ENCODE measurements at places on chromosomes 2 and 18.
A peak's percentile ranks its signal among the peaks of the same experiment; 100 is the strongest.

- DNase-seq, result no peak
Measured at GRCh38 chr2:180449171-180449915, 442.2 kb upstream of the CWC22 start.

- DNase-seq, result no peak
Measured at GRCh38 chr2:60509066-60509465, 44.4 kb downstream of the BCL11A start.

- no peak for DNase-seq
Measured at GRCh38 chr2:9560628-9561027, 5.0 kb upstream of the ADAM17 start.

DNA sequence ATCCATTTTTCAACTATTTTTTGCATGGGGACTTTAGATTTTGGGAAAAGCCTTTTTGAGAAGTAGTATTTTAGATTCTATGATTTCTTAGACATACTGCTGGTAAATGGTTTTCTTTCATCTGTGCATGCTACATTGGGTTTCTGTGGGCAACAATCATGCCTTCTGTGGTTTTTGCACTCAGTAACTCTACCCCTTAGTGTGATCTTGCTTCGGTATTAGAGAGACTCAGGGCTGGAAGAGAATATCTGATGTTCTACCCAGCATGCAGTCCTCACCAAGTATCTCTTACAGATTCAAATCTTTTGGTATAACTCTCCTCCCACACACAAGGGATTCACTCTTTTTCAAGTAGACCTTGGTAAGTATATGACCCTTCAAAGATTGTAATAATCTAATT, 183.0 kb downstream of the PMAIP1 start:
- no peak for DNase-seq

- DNase-seq, result no peak
Measured at GRCh38 chr2:237227592-237228280, 142.0 kb downstream of the COPS8 start.

DNA sequence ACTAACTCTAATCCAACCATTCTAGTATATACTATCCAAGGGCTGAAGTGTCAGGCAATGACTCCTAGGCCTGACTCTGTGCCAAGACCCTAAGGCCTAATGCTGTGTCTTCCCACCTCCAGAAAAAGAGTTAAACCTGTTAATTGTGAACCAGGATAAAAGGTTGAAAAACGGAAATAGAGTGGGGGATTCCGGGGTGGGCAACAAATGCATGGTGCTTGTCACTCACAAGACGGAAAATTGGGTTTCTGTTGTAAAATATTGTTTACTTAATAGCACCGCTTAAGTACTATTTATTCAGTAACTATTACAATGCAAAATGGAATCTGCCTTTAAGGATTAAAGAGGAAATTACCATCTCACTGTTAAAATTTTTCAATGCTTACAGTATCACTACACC, 3.2 kb downstream of the STK17B start:
- no peak for DNase-seq

DNA sequence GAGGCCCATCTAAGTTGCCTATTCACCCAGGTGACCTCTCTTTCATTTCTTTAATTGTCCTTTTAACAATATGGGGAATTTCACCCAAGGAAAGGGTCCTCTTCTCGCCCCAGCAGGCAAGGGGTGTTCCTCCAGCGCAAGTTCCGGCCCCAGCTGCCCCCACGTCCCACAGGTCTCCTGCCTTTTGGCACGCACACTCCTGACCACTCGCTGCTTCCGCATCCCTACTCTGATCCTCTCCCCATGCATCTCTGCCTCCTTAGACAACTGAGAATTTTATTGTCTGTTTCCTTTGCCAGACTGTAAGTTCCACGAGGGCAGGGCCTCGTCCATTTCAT, 684 bp upstream of the ARPC2 start:
- DNase-seq, result no peak

DNA sequence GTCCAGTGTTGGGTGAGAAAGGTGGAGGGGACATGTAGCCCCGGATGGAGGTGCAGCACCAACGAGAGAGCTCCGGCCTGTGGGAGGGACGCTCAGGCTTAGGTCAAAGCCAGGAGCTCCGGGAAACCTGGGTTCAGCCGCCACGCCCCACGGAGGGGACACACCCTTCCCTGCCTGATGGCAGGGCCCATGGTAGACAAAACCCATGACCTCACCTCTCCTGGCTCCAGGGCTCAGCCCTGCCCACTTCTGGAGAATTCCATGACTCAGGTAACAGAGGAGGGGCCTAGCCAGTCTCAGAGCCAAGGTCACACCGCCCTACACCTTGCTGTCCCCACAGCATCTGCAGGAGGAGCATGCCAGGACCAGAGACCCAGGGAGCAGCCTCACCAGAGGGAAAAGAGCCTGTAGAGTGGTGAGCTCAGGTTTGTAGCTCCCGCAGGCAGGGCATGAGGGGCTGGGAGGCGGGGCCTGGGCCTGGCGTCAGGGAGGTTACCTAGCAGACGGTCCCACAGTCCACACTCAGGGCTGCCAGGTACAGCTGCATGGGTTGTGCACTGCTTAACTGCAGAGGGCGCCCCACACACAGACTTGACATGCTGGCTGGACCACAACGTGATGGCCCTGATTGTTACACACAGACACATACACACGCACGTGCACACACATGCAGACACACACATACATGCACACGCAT, 70.8 kb upstream of the SMAD7 start:
- peak; percentile 50 for DNase-seq

DNA sequence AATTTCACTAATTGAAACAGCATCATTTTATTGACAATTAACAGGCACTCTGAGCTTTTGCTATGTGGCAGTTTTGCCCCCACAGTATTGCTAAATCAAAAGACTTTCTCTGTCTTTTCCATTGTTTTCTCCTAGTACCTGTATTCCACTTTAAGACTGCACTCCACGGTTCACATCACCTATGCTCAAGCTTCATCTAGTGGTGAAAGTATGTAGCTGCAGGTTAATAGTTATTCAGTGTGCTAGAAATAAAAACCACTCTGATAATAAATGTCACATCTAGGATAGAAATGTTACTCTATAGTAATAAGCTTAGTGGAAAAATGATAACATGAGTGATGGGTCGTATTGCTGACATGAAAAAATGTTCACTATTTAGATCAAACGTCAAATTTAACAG, 24.6 kb downstream of the ARL6IP6 start:
- no peak for DNase-seq

DNA sequence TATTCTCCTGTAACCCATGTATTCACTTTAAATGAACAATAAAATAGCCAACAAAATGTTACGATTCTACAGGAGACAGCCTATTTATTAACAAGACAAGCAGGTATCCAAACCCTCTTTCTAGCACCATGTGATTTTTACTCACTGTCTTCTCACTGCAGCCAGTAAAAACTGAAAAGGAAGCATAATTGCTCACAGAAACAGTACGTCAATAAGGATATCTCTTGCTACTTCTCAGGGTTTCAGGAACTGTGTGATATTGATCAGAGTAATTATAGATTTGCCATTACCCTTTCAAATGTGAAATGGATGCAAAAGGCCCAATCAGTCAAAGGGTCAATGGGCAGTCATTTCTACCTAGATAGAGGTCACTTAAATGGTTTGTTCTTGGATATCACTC, 1473.8 kb upstream of the DDX18 start:
- DNase-seq, result no peak

GRCh38 chr2:190877436-190877835, 3.2 kb upstream of the GLS start:
- DNase-seq, result no peak

DNA sequence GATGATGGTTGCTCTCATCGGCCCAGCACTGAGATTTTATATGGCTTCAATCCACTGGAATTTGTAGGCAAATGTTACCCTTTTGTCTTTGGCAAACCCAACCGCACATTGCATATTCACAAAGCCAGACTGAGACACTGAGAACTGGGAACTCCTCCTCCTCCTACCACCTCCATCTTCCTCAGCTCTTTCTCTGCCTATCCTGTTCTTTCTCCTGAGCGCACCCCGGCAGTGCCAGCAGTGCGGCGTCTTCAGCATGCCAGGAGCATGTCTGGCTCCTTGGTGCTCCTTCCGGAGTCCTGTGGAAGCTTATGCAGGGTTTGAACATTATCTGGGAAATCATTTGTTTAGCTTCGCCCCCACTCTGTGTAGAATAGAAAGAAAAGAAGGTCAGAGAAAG, 50.8 kb downstream of the TRIB2 start:
- no peak for DNase-seq

GRCh38 chr2:160384791-160385190, 108.8 kb downstream of the RBMS1 start:
- DNase-seq, result no peak

DNA sequence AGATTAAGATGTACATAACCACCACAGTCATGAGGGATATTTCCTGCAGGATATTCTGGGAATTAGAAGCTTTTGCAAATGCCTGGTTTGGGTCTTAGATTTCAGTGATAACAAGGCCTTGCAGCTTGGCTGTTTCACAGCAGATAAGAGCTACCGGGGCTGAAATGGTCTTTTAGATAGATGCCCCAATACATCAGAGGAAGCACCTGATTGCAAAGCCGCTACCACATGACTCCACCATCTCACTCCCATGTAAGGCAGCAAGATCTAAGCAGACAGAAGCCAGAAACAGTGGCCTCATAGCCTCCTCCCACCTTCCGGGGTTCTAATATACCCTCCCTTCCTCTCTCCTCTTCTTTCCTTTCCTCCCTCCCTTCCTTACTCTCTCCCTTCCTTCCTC, 31.1 kb upstream of the EPG5 start:
- DNase-seq, result peak; percentile 12

DNA sequence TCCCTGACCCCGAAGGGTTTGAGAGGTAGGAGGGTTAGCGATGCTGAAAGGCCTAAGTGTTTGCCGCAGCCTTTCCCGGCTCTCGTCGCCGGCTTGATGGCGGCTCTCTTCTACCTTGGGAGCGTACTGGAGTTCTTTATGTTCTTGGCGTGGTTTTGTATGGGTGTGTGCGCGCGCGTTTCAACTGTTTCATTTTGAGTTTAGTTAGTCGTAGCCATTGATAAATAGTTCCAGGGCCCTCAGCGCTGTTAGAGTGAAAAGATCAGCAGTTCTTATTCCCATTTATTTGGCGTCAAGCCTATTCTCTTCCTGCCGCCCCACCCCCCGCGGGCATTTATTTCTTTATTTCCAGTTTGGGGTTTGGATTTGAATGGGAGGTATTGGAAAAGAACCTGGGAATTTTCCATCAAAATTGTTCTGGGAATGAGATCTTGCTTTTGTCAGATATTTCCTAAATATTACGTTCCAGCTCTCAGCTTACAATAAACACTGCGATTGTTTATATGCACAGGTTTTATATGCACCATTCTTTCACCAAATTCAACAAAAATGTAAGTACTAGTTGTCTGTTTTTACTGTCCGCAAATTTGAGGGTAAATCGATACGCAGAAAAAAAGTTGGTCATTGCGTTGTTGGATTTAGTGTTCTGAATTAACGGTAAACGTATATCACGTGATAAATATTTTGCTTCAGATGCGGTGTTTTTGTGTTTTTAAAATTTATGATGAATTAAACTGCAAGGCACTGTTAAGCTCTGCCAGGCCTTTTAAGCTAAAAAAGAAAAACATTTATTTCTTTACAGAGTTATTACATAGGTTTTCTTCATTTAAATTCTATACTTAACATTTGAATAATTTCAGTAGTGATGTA, 954 bp downstream of the CCNT2 start:
- peak; percentile 64 for DNase-seq

DNA sequence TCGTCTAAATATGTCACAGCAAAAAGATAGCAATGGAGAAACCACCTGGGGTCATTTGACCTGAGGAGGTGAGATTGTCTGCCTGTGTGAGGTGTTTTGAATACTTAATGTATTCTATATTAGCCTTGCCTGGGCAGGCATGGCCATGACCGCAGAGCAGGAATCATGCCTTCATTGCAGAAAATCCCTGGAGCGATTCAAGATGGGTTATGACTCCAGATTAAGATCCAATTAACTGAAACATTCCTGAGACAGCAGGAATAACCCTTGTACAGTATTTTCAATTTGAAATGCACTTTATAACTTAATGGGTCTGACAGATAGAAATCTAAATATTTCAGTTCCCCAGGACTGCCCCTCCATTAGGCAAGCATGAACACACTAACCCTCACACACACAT, 227.3 kb upstream of the RAB6C start:
- no peak for DNase-seq

GRCh38 chr2:58039170-58039611, 7.4 kb upstream of the VRK2 start:
- DNase-seq, result no peak

DNA sequence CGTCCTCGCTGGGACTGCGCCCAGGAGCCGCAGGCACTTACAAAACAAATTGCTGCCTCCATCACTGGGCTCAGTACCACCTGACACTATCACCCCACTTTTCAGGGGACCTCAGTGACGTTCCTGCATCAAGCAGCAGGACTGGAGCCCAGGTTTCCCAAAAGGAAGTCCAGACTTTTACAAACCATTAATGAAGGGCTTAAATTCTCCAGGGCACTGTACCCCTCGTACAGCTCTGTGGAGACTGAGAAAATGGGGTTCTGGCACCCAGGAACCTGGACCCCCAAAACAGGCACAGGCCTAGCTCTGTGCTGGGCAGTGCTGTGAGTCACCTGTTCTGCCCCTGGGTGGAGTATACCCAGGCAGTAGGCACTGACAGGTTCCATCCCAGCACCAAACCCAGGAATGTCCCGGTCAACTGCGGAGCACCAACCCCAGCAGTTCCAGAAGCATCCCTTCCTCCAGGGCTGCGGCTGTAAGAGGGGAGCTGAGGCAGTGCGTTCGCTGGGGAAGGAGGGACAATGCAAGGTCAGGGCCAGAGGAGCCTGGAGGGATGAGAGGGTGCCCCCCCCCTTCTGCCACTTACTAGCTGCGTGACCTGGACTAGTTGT, 24.6 kb upstream of the NOTO start:
- DNase-seq, result no peak

GRCh38 chr18:71707985-71708500, 836.1 kb downstream of the CBLN2 start:
- DNase-seq, result no peak

- no peak for DNase-seq
Measured at GRCh38 chr2:177329064-177329463, 63.5 kb upstream of the AGPS start.

GRCh38 chr18:3722649-3723433, 272.9 kb downstream of the TGIF1 start:
- DNase-seq, result no peak

DNA sequence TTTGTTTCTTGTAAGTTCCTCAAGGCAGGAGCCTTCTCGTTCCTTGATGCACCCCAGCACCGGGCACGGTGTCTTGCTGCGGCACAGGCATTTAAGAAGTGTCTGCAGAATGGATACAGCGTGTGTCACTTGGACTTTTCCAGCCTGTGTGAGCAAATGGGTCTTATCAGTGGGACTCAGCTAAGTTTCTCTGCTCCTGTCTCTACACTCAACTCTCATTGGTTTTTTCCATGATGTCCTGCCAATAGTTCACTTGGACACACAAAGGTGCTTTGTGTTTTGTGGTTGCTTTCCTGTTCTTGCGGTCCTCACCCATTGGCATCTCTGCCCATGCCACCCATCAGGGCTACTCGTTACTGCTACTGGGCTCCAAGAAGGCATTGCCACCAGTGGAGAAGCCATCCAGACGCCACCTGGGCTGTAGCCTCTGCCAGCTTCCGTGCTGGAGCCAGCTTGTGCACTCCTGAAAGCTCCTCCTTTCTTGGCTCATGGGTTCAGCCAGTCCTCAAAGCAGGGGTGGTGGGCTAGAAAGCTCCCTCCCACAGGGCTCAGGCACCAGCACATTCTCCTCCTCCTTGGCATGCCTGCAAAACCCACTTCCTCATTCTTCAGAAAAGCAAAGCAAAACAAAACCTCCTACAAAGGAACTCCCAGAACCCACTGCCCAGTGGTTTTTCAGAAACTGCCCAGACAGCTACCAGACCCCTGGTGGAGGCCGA, 41.4 kb downstream of the IL1R2 start:
- no peak for DNase-seq

- no peak for DNase-seq
Measured at GRCh38 chr2:147759536-147759935, 85.3 kb upstream of the ACVR2A start.
